ENCODE measurements at places on chromosomes 3 and 15.

GRCh38 chr3:181844211-181844610, 132.5 kb downstream of the SOX2 start:
- DNase-seq: no peak

DNA sequence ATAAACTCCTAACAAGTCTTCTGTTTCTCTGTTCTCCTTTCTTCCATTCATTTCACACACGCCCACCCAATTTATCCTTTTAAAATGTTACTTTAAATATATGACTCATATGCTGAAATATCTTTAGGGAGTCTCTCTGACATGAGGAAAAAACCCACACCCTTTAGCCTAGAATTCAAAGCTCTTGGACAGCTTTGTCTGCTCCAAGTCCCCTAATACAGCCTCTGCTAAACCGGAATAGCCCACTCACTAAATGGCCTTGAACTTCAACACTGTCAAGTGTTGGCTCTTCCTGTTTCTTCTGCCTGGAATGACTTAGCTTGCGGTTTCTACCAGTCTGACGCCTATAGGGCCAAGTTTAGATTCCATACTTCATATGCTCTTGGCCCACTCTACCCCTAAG, 3.3 kb upstream of the CD96 start:
- peak; percentile 56 for DNase-seq

GRCh38 chr15:31324806-31325594, 1.6 kb upstream of the KLF13 start:
- DNase-seq: peak; percentile 15

DNA sequence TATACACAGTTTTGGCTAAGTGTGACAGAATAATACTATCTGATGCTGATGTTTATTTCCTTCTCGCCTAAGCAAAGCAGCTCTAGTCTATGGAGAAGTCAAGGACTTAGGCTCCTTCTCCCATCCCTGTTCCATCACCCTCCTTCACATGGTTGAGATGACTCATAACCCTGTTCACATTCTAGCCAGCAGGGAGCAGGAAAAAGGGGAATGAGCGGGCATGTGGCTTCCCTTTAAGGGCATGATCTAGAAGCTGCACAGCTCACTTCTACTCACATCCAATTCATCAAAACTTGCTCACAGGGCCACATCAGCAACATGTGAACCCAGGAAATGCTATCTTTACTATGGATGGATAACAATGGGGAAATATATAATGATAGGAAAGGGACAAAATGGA, 40.9 kb downstream of the CBLB start:
- DNase-seq: peak; percentile 78

- no peak for DNase-seq
These were observed 12.1 kb downstream of the MRPS22 start for GRCh38 chr3:139355891-139356290.

GRCh38 chr3:115354010-115354409, 206.9 kb upstream of the ZBTB20 start:
- no peak for DNase-seq

GRCh38 chr15:74781431-74782258, at the start of gene CSK:
Gene CSK (plus strand): TSS chr15:74782080. CDS start chr15:74798298, 16,218 bp downstream.
- DNase-seq: peak; percentile 97

DNA sequence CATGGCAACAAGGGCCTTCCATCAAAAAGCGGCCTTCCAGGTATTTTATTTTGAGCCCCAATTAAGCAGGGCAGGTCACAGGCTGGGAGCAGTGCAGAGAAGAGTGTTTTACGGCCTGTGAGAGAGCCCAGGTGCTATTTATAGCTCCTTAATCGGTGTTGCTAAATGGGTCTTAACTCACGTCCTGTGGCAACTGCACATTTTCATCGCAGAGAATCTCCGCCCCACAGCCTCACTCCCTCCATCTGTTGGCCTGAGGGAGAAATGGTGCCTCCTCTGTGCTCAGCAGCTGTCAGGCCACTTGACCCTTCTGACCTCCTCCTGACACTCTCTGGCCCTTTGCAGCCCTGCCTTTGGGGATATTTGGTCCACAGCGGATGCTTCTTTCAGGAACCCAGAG, 58.6 kb downstream of the SPSB4 start:
- DNase-seq: no peak

GRCh38 chr3:137695351-137695750, 68.8 kb upstream of the SOX14 start:
- no peak for DNase-seq

DNA sequence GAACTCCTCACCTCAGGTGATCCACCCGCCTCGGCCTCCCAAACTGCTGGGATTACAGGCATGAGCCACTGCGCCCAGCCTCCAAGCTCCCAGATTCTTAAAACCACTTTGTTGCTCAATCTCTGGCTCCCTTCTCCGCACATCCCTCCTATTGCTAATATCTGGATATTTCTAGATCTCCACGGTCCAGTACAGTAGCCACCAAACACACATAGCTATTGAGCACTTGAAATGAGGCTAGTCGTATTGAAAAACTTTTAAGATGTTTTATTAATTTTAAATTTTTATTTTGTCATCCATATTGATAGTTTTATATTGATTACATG, 44.3 kb downstream of the SLC28A1 start:
- DNase-seq: no peak

DNA sequence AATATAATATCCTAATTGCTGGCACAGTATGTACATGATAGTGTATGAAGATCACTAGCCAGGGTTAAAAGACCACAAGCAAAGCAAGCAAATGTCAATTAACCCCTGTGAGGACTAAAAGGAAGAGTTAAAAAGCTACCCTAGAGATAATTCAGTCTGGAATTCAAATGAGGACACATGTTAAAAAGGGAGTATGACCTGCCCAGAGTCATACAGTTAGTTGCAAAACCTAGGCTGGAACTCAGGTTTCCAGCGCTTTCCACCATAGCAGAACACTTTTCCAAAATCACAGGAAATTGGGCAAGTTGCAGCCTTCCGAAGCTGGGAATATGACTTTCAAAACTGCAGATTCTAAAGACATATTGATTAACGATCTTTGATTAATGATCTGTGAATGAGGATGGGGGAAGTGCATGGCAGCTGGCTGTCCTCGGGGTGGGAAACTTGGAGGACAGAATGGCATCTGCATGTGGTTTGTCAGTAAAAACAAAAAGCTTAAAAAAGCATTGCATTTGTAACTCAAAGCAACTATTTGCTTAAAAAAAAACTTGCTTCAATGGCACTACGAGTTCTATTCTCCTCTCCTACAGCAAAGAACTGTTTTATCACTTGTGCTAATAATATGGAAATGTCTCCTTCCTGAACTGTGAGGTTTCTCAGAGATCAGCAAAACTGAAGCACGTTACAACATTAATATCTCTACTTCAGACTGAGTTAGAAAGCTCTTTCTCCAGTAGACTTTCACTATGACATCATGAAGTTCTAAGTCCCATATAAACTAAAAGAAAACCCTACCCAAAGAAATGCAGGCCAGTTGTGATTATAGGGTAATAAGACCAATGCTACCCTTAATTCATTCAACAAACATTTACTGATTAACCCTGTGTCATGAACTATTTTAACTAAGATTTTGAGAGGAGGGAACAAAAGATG, 46.2 kb downstream of the IGSF11 start:
- DNase-seq: no peak

GRCh38 chr3:167978071-167978470, 117.7 kb downstream of the GOLIM4 start:
- DNase-seq: no peak

DNA sequence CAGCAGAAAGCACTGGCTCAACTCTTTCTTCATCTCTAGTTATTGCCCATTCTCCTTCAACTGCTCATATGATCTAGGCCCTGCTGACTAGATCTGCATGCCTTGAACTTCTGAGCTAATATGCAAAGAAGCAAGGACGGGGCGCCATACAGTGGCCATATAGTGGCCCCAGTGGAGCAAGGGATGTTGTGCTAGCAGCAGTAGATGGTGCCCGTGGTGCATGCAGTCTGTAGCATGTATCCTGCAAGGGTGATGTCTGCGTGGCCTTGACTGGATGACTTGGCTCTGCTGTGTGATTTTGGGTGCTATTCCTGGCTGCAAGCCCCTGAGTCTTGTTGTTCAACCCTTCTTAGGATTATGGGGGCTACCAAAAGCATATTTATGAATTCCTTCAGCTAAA, 12.2 kb upstream of the NMD3 start:
- DNase-seq: no peak

DNA sequence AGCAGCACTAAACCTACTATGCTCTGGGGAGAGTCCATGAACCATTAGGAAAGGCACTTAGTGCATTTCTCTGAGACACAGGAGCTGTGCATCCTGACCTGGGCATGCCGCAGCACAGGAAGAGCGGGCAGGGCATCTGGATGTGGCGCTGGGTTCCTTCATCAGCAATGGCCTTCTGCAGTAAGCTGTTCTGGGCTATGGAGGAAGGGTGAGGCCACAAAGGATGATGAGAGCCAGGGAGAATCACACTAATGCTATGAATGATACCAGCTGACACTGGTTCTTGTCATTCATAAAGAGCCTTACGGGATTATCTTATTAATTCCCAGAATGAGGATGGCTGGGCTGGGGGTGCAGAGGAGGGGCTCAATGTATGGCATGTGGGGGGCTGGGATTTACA, 12.7 kb upstream of the SCN10A start:
- DNase-seq: no peak

GRCh38 chr3:100776746-100777145, 67.5 kb downstream of the TFG start:
- peak; percentile 18 for DNase-seq

GRCh38 chr3:120495809-120496208, 45.0 kb upstream of the FSTL1 start:
- DNase-seq: no peak

- DNase-seq: peak; percentile 8
These were observed 259.6 kb upstream of the UBE2E1 start for GRCh38 chr3:23546181-23546580.

GRCh38 chr3:104257486-104257885, 1109.2 kb upstream of the ALCAM start:
- no peak for DNase-seq

DNA sequence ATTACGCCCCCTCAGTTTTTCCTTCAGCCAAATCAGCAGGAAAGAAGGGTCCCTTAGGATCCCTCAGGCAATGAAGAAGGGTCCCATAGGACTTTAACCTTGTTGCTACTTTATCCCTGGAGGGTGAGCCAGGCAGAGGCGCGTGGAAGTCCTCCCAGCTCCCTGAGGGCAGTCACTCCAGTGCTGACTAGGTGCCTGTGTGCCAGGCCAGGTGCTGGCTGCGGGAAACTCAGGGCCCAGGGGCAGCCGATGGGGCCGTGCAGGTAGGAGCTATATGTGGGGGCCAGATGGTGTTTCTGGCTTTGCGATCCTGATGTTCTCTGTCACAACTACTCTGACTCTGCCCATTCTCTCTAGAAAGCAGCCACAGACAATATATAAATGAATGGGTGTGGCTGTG, 42.8 kb upstream of the IQSEC1 start:
- no peak for DNase-seq

- no peak for DNase-seq
These were observed 433.8 kb upstream of the RBMS3 start for GRCh38 chr3:28846971-28847478.

GRCh38 chr3:156793851-156794250, 32.3 kb upstream of the LEKR1 start:
- DNase-seq: no peak

DNA sequence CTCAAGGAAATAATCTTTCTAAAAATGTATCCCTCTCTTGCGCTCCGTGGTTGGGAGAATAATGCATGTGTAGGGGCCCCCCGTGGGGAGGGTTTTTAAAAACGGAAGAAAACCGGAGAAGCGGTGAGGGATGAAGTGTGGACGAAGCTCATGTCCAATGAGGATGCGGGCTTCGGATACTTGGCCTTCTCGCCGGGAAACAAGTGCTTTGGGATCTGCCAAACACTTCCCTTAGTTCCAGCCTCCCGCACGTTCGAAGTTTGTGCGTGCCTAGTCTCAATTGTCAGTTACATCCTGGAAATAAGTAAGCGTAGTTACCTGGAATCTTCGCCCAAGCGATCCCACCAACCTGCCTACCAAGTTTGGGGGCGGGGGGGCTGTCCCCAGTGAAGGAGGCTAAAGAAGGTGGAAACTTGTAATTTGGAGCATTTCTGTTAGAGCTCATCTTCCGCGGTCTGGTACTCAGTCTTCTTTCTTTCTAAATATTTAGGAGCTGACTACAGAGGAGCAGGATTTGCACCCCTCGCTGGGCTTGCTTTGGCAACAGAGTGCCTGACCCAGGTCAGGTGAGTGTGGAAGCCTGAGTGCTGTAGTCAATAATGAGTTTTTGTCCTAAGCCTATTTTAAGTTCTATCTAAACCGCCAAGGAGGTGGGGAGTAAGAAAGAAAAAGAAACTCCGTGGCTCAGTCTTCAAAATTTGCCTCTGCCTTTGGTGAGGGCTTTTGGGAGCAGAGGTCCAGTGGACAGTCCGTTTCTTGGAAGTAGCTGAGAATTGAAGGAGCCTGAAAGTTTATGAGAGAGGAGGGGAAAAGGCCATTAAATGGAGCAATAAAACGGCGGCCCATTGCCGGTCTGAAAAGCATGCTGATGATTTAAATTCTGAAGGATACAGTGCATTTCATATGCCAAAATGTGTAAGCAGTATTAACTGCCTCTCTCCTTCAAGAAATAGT, 1.1 kb downstream of the ITPR1 start:
- peak; percentile 57 for DNase-seq

DNA sequence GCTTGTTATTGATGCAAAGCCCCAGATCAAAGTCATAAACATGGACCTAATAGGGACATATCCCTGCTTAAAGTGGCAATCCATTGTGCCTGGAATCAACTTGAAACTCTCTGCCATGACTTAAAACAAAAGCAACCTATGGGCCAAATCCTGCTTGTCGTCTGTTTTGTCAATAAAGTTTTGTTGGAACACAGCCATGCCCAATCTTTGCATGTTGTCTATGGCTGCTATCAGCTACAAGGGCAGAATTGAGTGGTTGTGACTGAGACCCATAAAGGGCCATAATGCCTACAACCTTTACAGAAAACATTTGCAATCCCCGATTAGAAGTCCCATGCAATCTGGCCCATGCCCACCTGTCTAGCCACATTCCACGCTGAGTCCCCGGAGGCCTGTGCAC, 235.4 kb downstream of the PLCL2 start:
- no peak for DNase-seq

DNA sequence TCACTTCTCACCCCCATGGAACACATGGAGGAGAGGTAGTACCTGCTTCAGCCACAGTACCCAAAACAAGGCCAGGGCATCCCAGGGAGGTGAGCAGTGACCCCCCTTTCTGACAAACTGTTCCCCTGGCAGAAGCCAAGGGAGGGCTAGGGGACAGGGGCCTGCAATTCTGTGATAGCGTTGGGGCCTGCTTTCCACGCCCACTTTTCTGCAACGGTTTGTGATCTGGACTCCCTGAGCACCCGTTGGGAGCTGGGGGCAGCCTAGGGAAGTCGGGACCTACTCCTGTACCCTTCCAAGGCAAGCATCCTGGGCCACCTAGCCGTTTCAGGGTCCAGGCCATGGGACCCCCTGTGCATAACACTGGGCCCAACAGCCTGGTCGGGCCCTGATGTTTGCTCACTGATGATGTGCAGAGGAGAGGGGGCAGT, 996 bp upstream of the DNAJA4 start:
- no peak for DNase-seq

DNA sequence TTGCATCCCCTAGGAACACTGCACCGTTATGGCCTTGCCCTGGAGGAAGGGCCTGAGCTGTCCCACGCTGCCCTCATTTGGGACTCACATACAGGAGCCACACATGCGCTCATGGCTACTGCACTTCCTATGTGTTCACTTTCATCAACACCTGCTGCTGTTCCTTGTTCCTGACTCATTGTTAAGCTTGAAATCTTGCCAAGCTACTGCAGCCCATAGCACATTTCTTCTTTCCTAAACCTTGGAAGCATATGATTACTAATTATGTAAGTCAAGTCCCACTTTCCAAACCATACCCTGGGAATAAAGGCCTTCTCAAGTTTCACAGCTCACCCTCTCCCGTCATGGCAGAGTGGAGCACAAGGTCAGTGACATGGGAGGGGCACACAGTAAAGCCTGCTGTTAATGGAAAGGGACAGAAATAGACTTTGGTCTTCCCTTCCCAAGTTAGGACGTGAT, 307.9 kb downstream of the CLSTN2 start:
- no peak for DNase-seq

Measured in suppressor macrophage (primary cell).